ENCODE measurements at places on chromosomes 5 and 9. TPM values are rescaled to one million over a fixed set of nuclear protein-coding genes. Genes with fewer than 3 reads are reported as not detected.

The IFNA13 gene
- not detected for total RNA-seq

The GALNT12 gene
- total RNA-seq, result 2.6 TPM

The TAF11L5 gene
- total RNA-seq, result not detected

DNA sequence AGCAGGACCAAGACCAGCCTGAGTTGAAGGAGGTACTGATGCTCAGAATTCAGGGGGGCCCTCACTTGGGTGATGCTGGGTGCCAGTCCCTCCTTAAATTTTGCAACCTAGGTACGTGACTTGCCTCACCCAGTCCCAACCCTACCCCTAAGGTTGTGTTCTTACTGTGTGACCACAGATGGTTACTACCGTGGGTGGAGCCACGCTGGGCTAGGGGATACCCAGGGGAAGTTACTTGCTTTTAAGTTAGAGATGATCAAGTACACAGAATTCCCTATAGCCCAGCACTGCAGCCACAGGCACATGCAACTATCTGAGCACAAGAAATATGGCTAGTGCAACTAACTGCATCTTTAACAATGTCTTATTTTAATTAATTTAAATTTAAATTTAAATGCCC, 32.9 kb downstream of the NXNL2 start:
- no peak for DNase-seq

DNA sequence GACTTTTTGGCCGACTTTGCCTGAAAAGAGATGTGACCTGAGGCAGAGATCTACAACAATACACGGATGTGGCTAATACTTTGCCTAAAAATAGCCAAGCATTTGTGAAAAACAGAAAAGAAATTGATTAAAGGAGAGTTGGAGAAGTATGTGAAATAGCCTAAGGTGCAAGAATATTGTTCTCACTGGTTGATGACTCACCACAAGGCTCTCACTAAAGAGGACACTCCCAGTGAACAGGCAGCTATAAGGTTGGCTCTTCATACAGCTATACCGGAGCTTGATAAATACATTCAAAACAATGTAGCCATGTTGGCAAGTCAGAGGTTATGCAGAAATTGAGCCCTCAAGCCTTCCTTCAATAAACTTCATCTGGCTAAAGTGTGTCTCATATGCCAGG, 317.2 kb upstream of the GRAMD2B start:
- DNase-seq, result peak; percentile 91

DNA sequence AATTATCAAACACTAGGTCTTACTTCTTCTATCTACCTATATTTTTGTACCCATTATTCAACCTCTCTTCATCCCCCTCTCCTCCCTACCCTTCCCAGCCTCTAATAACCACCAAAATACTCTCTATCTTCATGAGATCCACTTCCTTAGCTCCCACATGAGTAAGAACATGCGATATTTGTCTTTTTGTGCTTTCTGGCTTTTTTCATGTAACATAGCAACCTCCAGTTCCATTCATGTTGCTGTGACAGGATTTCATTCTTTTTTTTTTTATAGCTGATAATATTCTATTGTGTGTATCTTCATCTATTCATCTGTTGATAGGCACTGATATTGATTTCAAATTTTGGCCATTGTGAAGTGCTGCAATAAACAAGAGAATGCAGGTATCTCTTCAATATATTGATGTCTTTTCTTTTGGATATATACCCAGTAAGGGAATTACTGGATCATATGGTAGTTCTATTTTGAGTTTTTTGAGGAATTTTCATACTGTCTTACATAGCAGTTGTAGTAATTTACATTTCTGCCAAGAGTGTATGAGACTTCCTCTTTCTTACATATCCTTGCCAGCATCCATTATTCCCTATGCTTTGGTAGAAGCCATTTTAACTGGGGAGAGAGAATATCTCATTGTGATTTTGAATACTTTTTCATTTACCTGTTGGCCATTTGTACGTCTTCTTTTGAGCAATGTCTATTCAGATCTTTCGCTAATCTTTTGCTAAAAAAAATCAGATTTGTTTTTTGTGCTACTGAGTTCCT, 156.8 kb downstream of the DCP2 start:
- DNase-seq, result no peak

Data from bronchial epithelial cell (primary cell).